Breast epithelium (tissue), 4 donors: ENCODE measurements at places on chromosomes 2 and 18. TPM values are rescaled to one million over a fixed set of nuclear protein-coding genes. Genes with fewer than 3 reads are reported as not detected.

DNA sequence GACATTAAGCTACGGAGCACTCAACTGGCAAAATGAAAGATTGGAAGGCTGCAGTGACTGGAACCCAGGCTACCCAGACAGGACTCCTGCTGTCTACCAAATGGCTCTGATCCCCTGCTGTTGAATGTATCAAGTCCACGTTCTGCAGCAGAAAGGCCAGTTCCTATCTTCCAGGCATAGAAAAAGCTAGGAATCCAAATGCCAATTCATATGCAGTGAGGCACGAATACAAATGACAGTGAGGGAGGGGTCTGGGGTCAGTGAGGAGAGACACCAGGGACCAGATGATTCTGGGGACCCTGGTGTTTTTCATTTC, 5.3 kb downstream of the NRP2 start:
- DNase-seq, result no peak

KLHL41 gene
- 2.3 TPM for total RNA-seq

TFPI gene
- total RNA-seq, result 105 TPM

AUP1 gene
- total RNA-seq, result 128 TPM

- no peak for DNase-seq
These were observed 29.2 kb upstream of the DLX2 start for GRCh38 chr2:172131713-172132555.

GRCh38 chr2:126359494-126359893, 296.5 kb upstream of the GYPC start:
- DNase-seq, result no peak

GRCh38 chr2:174350018-174350417, 15.3 kb downstream of the SP9 start:
- DNase-seq, result no peak

- no peak for DNase-seq
These were observed 14.3 kb downstream of the SERPINB10 start for GRCh38 chr18:63922049-63922448.
